ENCODE measurements at places on chromosomes 11 and 22.

DNA sequence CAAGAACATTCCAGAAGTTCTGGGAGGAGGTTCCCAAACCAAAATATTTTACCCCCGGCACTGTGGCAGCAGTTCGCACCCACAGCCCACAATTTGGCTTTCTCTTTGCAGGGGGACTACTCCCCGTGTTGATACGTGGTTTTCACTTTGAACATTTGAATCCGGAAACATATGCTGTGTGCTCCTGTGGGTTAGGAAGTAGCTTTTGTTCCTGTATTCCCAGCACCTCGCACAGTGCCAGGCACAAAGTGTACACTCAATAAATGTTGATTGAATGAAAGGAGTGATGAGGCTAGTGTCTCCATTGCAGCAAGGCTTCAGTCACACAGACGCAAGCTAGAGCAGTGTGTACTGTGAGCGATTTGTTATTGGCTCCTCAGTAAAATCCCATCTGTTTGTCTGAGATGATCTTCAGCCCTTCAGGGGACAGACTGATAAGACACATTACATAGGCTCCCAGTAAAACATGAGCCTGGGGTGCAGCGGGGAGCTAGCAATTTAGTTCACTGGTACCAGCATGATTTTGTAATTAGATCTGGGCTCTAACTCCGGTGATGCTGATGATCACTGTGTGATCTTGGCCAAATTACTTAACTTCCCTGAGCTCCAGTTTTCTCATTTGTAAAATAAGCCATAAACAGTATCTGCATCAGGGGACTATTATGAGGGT, 2.2 kb downstream of the LAYN start:
- no peak for DNase-seq

GRCh38 chr11:105953886-105954285, 68.2 kb downstream of the MSANTD4 start:
- DNase-seq = no peak

DNA sequence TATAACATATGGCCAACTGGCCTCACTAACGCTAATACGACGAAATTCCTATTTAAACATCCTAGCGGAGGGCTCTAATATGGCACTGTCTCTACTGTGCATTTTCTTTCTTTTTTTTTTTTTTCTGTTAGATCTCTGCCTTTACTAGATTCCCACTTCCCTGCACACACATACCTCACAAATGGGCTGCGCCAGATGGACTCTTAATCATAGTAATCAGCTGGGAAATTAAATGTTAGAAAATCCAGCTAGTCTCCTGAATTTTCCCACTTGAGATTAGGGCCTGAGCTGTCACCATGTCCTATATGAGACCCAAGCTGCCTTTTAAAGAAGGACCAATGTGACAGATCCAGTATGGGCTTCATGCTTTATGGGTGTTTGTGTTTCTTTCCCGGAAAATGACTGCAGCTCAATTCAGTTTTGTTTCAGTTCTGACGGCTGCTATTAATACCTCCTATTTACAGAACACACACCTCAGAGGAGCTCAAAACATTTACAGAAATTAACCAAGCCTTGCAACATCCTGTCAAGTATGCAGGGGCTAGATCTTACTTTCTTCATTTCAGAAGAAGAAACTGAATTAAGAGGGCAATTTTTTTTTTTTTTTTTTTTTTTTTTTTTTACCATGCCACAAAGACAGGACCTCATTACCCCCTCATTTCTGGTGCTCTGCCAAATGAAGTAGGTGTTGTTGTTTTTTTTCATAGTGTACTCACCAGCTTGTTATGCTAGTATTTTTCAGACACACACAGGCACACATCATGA, 49.8 kb upstream of the BLID start:
- no peak for DNase-seq

GRCh38 chr11:113119074-113119473, 157.9 kb downstream of the NCAM1 start:
- DNase-seq = no peak

DNA sequence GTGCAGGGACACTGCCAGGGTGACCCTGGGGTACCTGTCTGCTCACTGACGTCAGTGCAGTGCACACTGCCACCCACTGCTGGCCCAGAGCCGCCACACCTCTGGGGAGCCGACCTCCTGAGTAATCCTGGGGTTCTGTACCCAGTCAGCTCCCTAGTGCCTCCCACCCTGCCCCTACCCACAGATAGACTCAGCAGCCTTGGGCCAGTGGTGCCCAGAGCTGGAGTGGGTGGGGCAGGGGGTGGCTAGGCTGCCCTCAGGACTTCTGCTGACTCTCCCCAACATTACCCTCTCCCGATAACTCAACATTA, 5.8 kb downstream of the NRXN2 start:
- DNase-seq = no peak

GRCh38 chr11:108734283-108734682, 69.4 kb downstream of the DDX10 start:
- no peak for DNase-seq

GRCh38 chr22:37496651-37497050, 10.5 kb upstream of the MFNG start:
- DNase-seq = peak; percentile 35

DNA sequence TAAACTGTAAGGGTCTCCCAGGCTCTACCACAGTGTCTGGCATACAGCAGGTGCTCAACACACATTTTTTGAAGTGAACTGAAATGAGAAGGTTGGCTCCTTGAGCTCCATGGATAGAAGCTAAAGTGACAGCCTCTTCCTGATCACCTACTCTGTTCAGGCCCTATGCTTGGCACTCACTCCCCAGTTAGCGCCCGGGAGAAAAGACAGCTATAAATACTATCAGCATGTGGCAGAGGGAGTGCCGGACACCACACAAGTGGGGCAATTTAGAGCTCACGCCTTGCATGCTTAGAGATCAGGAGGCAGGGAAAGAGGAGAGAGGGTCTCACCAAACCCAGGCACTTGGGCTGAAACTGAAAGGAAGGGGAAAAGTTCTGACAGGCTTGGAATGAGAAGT, 195.5 kb downstream of the BUD13 start:
- no peak for DNase-seq

DNA sequence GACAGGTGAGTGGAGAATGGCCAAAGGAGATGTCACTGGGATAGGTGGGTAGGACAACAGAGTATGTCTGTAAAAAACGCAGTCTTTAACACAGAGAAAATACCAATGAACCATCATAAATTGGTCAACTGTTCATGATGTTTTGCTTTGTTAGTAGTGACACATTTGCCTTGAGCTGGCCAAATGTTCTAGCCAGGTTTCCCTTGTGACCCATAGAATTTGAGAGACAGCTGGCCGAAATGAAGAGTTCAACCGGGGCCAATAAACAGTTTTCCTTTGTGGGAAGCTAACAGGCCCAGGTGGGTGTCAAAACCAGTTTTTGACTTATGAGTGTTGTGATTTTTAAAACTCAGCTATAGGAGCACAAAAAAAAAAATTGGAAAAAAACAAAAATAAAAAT, 116.6 kb upstream of the BID start:
- DNase-seq = no peak

GRCh38 chr11:16239141-16240105, 116.9 kb downstream of the SOX6 start:
- no peak for DNase-seq

- no peak for DNase-seq
Observed at GRCh38 chr11:32829680-32830412, at the start of gene PRRG4. PRRG4 (plus strand) TSS chr11:32829927; CDS start chr11:32830530, 603 bp downstream.

- DNase-seq = no peak
Observed at GRCh38 chr11:70176940-70177689, 26.0 kb upstream of the FADD start.

DNA sequence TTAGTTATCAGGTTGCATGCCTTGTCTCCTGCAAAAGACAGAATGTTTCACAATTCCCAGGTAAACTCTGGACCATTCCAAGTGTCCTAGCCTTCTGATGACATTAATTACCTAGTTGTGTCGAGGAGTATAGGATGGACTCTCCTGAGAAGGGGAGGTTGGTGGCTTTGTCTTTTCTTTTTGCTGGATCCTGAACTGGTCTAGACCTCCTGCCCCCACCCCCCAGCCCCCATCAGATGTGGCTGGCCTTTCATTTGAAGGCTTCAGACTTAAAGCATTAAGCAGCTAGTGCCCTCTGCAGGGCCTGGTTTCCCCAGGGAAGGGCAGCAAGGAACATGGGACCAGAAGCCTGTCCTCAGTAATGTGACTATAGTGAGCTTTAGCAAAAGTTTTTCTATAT, 9.7 kb downstream of the MCAM start:
- no peak for DNase-seq

- DNase-seq = no peak
Observed at GRCh38 chr11:74100735-74101134, 70.1 kb downstream of the C2CD3 start.

DNA sequence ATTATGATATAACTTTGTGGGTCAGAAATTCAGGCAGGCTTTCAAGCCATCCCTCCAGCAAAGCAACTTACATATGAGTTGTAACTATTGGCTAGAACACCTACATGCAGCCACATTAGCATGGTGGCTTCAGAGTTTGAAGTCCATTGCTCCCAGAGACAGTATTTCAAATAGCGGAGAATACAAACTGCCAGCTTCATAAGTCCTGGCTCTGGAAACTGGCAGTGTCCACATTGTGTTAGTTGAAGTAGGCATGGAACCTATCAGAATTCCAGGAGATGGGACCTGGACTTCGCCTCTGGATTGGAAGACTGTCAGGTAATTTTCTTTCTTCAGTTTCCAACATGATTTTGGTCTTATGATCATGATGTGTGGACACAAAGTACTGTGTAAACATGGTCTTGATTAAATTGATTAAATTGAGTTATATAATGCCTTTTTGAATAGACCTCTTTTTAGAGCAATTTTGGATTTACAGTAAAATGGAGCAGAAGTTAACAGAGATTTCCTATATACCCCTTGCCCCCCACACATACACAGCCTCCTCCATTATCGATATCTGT, 209.9 kb upstream of the NAV2 start:
- no peak for DNase-seq

- DNase-seq = no peak
Observed at GRCh38 chr11:2653930-2654739, 45.7 kb downstream of the KCNQ1OT1 start.

DNA sequence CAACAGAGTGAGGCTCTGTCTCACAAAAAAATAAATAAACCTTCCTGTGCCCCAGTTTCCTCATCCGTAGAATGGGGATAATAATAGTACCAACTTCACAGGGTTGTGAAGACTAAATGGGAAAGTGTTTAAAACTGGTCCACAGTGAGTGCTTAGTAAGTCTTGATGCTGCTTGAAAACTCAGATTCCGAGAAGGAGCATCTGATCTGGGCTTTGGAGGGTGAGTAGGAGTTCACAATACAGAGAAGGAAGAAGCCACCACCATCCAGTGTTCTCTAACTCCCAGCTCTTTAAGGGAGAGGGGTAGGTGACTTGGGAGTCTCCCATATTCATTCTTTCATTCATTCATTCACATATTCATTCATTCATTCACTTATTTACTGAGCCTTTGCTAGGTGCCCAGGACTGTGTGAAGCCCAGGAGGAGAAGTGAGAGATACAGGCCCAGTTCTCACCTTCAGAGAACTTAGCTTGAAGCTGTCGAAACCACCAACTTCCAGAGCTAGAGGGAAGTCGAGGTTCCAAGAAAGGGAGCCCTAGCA, 17.7 kb downstream of the CYTH4 start:
- DNase-seq = no peak

GRCh38 chr22:47260551-47260950, 498.1 kb downstream of the TBC1D22A start:
- no peak for DNase-seq

DNA sequence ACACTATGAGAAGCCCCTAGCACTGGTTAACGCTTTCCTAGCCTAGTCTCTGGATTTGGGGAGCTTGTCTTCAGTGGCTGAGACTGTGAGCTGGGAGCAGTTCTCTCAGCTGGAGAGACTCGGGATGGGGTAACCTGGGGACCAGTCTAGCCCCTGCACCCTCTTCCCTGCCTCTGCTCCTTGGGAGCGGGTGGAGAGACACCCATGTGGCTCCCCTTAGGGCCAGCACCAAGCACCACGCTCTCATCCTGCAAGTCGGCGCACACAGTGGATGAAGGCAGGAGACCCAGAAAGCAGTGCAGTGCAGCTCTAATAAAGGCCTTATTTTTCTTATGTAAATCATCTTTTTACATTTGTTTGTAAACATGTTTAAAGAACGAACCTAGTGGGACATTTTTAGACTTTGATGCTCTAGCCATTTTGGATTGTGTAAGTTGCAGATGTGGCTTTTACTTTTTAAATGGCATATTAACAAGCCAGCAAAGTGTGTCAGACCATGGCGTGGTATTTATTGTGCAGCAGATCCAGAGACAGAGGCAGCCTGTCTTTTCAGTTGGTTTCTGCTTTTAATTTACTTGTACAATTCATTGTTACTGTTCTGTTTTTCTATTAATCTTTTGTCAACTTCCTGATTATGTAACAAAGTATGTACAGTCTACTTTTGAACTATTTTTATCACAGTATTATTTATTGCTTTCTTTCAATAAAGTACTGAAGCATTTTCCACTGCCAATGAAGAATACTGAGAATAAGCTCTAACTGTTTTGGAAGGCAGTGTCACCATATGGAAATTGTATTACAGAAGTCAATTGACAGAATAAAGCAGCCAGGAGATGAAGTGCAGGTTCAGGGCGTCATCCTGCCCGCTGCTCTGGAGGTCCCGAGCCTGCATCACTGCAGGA, 14.4 kb upstream of the CTTN start:
- DNase-seq = no peak

GRCh38 chr11:72971192-72971967, 157.2 kb downstream of the ATG16L2 start:
- DNase-seq = no peak

Data from brain microvascular endothelial cell (primary cell).